Activated T-helper 1 cell treated with anti-CD3 and anti-CD28 coated beads, Interleukin-12 subunit alpha, Interleukin-12 subunit beta, Interleukin-2, Interleukin-4 antibody, amounts not matched to agents 30 ng/mL and 10 ng/mL and 1 ng/mL, durations not matched to agents 14 hours and 24 hours and 36 hours (primary cell): ENCODE measurements at places on chromosomes 3 and 15.

DNA sequence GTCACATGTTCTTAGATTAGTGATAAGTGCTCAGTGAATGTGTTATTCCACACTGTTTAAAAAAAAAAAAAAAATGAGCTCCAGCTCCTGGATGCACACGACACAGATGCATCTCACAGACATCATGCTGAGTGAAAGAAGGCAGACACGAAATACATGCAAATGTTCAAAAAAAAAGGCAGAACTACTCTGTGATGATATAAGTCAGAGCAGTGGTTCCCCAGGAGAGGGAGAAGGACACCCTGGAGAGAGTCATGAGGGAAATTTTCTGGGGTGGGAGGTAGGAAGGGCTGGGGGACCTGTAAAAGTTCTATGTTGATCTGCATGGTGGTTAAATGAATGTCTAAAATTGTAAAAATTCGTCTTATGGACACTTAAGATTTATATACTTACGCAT, 4.3 kb downstream of the CSRNP1 start:
- H3K4me3 ChIP-seq = peak overlapping the region; percentile 94
- DNase-seq = no peak
- H3K27me3 ChIP-seq = no peaks in the 10 kb centered on the region
- peaks cover 70% of the 10 kb centered on the region for H3K4me1 ChIP-seq

GRCh38 chr15:71180986-71181853, 65.9 kb downstream of the THSD4 start:
- no peak overlapping the region for H3K4me3 ChIP-seq
- no peak overlapping the region for H3K27ac ChIP-seq
- H3K27me3 ChIP-seq = peaks cover 2% of the 10 kb centered on the region
- DNase-seq = no peak

DNA sequence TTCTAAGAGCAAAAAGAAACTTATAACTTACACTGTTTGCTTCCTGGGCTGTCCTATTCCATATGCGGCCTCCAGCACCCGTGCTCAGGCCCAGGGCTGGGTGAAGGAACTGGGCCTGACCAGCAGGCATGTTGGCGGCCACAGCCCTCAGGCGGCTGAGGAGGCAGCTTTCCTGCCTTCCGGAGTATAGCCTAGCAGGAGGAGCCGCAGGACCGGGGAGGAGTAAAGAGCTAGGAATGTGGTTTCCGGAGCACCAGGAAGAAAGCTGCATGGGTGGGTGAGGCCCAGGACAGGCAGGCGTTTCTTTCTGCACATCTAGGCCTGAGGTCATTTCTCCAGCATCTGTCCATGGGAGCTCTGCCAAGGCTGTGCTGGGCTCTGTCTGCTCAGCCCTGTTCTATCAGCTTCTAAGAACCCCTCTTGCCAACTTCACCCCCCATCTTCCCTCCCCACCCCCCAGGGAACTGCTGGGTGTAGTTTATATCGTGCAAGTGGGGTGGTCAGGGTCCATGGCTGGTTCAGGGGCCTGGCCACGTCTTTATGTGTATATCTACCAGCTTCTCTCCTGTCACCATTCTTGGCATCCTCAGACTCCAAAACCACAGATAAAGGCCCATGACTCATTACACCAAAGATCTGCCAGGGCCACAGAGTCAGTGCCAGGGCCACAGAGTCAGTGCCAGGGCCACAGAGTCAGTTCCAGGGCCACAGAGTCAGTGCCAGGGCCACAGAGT, 7.8 kb upstream of the KIF7 start:
- DNase-seq = no peak
- peaks cover 3% of the 10 kb centered on the region for H3K36me3 ChIP-seq
- peaks cover 37% of the 10 kb centered on the region for H3K27me3 ChIP-seq

- H3K4me1 ChIP-seq = no peaks in the 10 kb centered on the region
- H3K27me3 ChIP-seq = no peaks in the 10 kb centered on the region
- H3K36me3 ChIP-seq = no peaks in the 10 kb centered on the region
- H3K4me3 ChIP-seq = no peak overlapping the region
- H3K27ac ChIP-seq = no peak overlapping the region
- DNase-seq = no peak
These were observed 577.8 kb downstream of the PYDC2 start for GRCh38 chr3:192038726-192039125.

DNA sequence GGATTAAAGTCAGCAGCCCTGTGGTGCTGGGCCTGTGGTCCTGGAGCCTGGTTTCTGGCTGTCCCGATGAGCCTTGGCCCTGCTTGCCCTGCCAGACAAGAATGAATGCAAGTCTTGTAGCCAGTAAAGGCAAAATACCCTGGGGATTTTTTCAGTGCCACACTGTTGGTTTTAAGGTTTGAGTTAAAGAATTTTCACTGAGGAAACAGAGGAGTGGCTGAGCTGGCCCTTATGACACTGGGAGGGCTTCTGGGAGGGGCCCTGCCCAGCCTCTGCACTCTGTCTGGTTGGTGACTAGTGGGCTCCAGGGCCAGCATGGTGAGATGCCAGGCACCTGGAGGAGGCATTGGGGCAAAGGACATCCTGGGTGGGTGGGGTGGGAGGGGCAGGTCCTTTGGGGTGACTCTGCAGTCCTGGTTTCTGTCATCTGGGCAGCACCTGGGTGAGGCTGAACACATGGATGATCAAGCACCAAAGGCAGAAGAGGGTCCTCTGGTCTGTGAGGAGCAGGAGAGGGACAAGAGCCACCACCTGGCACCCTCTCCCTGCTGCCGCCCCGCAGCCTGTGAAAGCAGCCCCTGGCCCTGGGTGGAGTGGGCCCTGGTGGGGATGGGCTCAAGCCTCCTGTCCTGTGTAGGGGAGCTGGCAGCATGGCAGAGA, 12.5 kb upstream of the PLA2G4E start:
- H3K36me3 ChIP-seq = no peaks in the 10 kb centered on the region
- no peak overlapping the region for H3K4me3 ChIP-seq
- H3K27me3 ChIP-seq = peaks cover 3% of the 10 kb centered on the region

- H3K4me3 ChIP-seq = no peak overlapping the region
- H3K36me3 ChIP-seq = no peaks in the 10 kb centered on the region
- H3K4me1 ChIP-seq = peaks cover 16% of the 10 kb centered on the region
- H3K27ac ChIP-seq = no peak overlapping the region
- peaks cover 10% of the 10 kb centered on the region for H3K27me3 ChIP-seq
- DNase-seq = no peak
These were observed 84.9 kb upstream of the SPATA12 start for GRCh38 chr3:56975567-56975966.

DNA sequence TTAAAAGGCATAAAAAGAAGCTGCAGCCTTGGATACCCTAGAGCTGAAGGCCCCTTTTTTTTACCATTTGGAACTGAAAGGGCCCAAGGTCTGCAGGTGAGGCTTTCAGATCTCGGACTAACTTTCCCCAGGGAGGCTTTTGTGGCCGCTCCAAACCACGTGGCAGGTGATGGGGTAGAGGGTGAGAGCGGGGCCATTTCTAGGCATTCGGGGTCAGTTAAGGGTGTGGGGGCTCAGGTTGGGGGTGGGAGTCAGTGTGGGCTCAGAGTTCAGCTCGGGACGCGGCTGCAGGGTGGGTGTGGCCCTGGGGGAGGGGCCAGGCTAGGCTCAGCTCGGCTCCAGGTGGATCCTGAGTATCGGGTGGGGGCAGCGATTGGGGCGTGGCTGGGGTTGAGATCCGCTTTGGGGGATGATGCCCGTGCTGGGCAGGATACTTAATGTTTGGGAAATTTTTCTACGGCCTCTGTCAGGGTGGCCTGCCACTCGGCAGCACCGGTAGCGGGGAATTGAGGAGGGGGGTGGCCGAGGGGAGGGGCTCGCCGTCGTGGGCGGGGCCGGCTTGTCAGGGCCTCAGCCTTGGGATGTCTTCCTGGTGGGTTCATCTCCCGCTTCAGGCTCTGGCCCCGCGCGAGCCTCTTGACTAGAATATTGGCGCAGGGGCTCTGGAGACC, 2.5 kb downstream of the KLF13 start:
- no peaks in the 10 kb centered on the region for H3K27me3 ChIP-seq
- peak; percentile 38 for DNase-seq
- peak overlapping the region; percentile 95 for H3K4me3 ChIP-seq
- H3K27ac ChIP-seq = peak overlapping the region; percentile 86
- H3K36me3 ChIP-seq = peaks cover 18% of the 10 kb centered on the region

- no peaks in the 10 kb centered on the region for H3K4me1 ChIP-seq
- H3K27ac ChIP-seq = no peak overlapping the region
- DNase-seq = no peak
- H3K36me3 ChIP-seq = peaks cover 29% of the 10 kb centered on the region
These were observed 51.6 kb downstream of the ATG7 start for GRCh38 chr3:11323813-11324212.

GRCh38 chr3:119738741-119739140, 35.9 kb downstream of the CFAP91 start:
- no peaks in the 10 kb centered on the region for H3K36me3 ChIP-seq
- no peak for DNase-seq
- H3K4me1 ChIP-seq = no peaks in the 10 kb centered on the region
- no peak overlapping the region for H3K4me3 ChIP-seq
- peaks cover 17% of the 10 kb centered on the region for H3K27me3 ChIP-seq
- no peak overlapping the region for H3K27ac ChIP-seq

DNA sequence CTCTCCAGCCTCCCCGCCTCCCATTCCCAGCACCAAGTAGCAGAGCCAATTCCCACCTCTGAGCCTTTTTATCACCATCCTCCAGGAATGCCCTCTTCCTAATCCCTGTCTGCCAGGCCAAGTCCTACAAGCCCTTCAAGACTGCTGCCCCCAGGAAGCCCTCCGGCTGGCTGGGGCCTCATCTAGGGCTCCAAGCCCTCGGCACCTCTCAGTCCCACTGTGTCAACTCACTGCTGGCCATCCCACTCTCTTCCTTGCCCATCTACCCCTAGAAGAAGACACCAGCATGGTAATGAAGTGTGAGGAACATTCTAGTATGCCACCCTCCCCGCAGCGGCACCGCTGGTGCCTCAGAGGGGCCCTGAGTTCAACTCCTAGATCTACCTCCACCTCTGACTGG, 10.0 kb upstream of the GRIP2 start:
- H3K36me3 ChIP-seq = no peaks in the 10 kb centered on the region
- no peak overlapping the region for H3K4me3 ChIP-seq
- peaks cover 29% of the 10 kb centered on the region for H3K27me3 ChIP-seq

DNA sequence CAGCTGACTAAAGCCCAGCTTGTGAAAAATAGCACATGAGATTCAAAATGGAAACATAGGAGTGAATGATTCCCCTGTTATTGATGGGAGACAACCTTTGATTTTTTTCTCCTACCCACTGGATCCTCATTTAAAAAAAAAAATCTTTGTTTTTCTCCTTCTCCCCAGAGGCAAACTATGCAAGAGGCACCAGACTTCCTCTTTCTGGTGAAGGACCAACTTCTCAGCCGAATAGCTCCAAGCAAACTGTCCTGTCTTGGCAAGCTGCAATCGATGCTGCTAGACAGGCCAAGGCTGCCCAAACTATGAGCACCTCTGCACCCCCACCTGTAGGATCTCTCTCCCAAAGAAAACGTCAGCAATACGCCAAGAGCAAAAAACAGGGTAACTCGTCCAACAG, 2.6 kb downstream of the CACNA1D start:
- DNase-seq = no peak
- H3K4me3 ChIP-seq = no peak overlapping the region
- H3K27me3 ChIP-seq = peaks cover 56% of the 10 kb centered on the region
- H3K4me1 ChIP-seq = no peaks in the 10 kb centered on the region
- no peaks in the 10 kb centered on the region for H3K36me3 ChIP-seq

DNA sequence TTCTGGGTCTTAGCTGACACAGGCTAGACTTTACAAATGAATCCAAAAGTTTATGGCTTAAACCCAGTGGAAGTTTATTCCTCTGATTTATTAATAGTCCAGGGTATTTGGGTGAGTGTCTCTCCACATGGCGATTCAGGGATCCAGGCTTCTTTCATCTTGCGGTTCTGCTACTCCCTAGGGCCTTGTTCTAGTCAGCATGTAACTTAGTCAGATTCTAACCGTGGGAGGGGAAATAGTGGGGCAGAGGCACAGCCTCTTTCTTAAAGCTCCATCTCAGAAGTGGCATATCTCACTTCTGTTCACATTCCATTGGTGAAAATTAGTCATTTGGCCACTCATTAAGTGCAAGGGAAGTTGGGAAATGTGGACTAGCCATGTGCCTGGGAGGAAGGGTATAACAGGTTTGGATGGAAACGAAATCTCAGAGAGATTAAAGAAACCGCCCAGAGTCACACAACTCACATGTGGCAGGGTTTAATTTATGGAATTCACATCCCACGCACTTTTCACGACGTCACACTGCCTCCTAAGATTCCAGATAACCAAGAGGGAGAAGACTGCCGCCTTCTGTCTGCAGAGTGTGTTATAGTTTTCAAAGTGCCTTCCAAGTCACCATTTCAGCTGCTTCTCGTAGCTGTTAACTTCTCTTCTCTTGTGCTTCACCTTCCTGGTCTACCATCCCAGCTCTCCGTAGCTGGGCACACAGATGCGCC, 11.4 kb upstream of the RASGRF1 start:
- no peak overlapping the region for H3K4me3 ChIP-seq
- peaks cover 25% of the 10 kb centered on the region for H3K27me3 ChIP-seq
- DNase-seq = no peak
- H3K36me3 ChIP-seq = no peaks in the 10 kb centered on the region
- H3K27ac ChIP-seq = no peak overlapping the region

DNA sequence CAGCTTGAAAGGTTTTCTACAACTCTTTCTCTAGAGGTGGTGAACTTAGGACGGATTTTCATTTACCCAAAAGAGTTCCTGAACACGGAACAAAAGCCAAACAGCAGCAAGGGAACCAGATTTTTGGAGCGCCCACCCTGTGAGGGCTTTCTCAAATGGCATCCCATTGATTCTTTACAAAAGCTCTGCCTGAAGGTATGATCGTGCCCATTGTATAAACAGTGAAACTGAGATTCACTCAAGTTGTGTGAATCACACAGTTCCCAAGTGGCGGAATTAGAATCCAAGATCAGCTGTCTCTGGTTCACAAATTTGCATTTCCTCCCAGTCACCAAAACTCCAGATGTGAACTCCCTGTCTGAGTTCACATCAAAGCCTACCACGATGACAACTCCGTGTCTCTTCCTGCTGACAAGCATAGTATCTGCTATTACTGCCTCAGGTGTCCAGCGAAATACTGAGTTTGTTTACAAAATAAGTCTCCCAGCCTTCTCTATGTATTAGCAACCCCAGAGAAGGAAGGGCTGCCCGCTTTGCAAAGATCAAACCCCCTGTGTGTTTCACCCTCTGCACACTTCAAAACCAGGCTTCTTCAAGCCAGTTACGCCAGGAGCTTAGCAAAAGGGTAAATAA, 235.9 kb upstream of the ST8SIA2 start:
- no peak overlapping the region for H3K4me3 ChIP-seq
- no peak overlapping the region for H3K27ac ChIP-seq

- peaks cover 15% of the 10 kb centered on the region for H3K36me3 ChIP-seq
- H3K27me3 ChIP-seq = no peaks in the 10 kb centered on the region
- peaks cover 10% of the 10 kb centered on the region for H3K4me1 ChIP-seq
These were observed 60.5 kb downstream of the SEC22A start for GRCh38 chr3:123262226-123262625.
